ENCODE measurements at places on chromosomes 6 and 20. TPM values are rescaled to one million over a fixed set of nuclear protein-coding genes. Genes with fewer than 3 reads are reported as not detected.
A peak's percentile ranks its signal among the peaks of the same experiment; 100 is the strongest.

DNA sequence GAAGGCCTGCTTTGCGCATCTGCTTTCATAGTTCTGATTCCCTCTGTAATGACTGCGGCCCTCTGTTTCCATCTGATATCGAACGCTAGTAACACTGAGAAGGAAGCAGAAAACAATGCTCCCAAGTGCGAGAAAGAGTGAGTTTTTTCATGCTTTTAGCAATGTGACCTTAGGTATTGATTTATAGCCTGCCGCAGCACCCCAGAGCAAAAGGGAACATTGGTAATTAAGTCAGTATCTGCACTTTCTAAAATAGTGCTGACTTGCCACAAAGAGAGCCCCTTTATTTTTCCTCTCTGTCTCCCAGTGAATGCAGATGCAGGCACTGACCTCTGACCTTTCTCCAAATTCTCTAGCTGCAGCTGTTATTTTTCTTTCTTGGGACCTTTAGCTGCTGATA is 129.8 kb downstream of the HDGFL1 start:
- no peak for DNase-seq

DNA sequence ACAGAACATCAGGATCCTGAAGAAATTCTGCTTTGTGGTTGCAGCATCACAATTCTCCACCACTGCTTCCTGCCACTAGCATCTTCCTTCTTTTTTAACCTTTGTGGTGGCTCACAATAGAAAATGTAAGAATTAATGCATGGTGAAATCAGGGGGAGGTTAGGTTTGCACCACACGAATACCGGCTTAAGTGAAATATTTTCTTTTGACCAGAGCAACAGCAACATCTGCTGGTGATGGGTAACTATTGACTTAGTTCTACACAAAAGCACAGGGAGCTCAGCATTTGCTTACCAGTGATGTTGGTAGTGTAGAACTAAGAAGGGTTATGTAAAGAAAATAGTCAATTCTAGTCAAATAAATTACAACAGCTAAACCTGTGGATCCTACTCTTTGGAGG is 280.5 kb downstream of the SYNE1 start:
- DNase-seq: peak; percentile 22

DNA sequence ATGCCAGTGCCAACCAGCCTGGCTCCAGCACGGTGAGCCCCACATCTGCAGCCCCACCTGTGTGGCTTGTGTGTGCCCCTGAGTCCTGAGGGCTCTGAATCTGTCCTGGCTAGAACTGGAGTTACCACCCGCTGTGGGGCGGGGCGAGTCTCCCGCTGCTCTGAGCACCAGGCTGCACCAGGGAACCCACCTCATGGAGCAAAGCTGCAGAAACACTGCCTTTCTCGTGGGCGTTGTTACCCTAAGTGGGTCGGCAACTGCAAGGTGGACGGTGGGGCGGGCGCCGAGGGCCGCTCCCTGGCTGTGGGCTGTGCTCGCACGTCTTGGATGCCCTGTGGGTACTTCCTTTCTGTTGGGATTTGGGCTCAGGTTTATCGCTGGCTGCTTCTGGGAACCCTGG is 12.7 kb upstream of the ZBTB46 start:
- DNase-seq: no peak

- DNase-seq: peak; percentile 47
Measured at GRCh38 chr20:63973636-63974401, 4.1 kb upstream of the ZNF512B start.

Gene NRN1
- 1.7 TPM for total RNA-seq

Measured in pulmonary artery endothelial cell (primary cell).